ENCODE measurements at places on chromosomes 1 and 21.

GRCh38 chr21:38987633-38988508 lies 182.1 kb downstream of the ETS2 start:
- peak; percentile 46 for DNase-seq

DNA sequence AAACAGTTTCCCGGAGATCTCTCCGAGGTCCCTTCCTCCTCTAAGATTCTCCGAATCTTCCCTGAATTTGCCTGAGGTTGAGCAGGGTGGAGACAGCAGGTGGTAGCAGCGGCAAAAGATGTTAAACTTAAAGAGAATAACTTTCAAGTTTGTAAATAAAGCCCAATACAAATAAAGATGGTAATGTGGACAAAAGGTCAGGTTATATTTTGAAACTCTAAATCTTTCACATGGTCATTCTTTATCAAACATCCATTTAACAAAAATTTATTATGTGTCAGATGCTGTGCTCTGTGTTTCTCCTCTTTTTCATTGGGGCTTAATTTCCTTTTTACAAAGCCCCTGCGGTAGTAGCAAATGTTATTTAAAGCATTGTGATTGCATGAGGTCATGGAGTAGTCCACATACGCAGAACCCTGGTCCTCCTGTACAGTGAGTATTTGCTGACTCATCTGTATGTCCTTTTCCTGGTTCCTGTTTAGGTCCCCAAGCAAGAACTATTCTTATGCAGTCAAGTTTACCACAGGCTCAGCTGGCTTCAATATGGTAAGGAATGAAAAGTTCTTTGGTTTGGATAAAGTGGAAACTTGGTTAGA lies 119.2 kb downstream of the ITSN1 start:
- DNase-seq = no peak

DNA sequence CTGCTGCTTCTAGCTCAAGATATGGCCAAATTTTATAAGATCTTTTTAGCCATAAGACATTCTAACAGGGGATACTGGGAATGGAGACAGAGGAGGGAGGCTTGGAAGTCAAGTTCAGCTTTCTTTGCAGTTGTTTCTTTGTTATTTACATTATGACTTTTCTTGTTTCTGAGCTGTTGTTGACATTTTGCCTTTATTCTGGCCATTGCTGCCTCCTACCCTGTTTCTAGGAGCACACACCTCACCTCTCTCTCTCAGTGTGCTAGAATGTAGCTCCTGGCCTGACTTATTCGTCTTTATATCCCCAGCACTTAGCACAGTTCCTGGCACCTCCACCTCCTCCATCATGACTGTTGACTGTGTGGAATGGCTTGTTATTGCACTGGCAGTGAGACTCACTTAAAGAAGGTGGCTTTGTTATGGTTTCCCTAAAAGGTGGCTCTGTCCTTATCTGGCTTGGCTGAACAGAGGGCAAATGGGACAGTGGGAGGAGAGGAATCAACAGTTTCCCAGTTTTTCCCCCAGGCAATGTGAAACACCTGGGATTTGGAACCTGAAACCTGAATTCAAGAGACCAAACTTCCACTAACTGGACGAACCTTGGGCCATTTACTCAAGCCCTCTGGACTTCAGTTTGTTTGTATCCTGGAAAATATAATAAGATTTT lies 76.1 kb upstream of the PPP2R5A start:
- DNase-seq = no peak

DNA sequence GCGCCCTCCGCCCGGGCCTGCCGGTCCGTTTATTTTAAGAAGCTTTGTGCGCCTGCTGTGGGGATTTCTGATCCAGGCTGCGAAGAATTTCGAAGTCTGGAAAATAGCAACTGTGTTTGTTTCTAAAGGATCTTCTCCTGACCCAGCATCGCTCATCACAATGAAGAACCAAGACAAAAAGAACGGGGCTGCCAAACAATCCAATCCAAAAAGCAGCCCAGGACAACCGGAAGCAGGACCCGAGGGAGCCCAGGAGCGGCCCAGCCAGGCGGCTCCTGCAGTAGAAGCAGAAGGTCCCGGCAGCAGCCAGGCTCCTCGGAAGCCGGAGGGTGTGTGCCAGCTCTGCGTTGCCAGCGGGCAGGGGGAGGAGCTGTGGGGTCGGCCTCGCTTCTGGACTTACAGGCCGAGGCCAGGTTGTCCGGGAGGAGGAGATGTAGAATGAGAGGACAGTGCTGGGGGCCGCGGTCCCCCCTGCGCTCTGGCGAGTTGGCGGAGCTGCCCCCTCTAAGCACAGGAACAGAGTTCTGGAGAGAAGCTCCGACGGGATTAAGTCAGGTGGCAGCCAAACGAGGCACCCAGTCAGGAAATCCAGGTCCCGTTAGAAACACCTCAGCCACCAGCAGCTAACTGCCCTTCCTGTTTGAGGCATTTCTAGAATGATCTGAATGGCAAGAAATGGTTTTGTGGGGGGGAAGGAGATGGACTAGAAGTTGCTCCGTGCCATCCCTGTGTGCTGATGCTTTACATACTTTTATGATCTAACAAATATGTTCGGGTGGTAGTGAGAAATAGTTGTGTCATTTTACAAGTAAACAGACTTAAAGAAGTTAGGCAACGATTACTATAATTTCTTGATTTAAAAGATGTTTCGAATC lies 948 bp downstream of the TXLNA start:
- no peak for DNase-seq

DNA sequence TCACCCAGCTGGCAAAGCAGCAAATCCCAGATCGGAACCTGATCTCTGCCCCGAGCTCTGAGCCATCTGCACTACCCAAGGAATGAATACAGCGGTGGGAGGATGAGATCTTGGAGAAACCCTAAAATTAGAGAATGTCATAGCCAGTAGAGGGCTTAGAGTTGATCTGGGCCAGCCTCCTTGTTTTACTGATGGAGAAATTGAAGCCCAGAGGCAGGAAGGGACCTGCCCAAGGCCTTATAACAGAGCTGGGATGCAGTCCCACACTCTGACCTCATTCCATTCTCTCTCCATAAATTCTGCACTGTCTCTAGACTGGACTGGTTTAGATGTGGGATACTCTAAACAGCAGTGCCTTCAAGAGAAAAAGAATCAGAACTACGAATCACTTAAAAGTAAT lies 4.8 kb upstream of the SFN start:
- DNase-seq = no peak

GRCh38 chr21:29645666-29646553 lies 293.9 kb downstream of the GRIK1 start:
- DNase-seq = no peak

DNA sequence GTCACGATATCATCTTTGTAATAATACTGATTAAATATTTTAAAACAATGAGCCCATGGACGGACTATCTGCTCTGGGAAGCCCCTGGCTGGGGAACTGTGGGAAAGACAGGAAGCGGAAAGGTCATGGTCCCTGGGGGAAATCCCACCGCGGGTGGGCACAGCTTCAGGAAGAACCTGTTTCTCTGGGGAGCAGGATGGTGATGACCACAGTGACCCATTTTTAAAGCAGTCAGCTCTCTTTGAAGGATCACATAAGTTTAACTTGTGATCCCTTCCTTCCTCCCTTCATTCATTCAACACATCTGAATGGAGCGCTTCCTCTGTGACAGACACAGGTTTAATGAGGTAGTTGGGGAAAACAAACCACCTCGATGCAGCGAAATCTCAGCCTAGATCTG lies 73.0 kb downstream of the DHRS3 start:
- DNase-seq = no peak

Measured in midbrain (tissue), 1 donor.